ENCODE measurements at places on chromosomes 12 and 14.
A peak's percentile ranks its signal among the peaks of the same experiment; 100 is the strongest.

- DNase-seq = no peak
Observed at GRCh38 chr14:54301359-54301758, 95.4 kb upstream of the CDKN3 start.

DNA sequence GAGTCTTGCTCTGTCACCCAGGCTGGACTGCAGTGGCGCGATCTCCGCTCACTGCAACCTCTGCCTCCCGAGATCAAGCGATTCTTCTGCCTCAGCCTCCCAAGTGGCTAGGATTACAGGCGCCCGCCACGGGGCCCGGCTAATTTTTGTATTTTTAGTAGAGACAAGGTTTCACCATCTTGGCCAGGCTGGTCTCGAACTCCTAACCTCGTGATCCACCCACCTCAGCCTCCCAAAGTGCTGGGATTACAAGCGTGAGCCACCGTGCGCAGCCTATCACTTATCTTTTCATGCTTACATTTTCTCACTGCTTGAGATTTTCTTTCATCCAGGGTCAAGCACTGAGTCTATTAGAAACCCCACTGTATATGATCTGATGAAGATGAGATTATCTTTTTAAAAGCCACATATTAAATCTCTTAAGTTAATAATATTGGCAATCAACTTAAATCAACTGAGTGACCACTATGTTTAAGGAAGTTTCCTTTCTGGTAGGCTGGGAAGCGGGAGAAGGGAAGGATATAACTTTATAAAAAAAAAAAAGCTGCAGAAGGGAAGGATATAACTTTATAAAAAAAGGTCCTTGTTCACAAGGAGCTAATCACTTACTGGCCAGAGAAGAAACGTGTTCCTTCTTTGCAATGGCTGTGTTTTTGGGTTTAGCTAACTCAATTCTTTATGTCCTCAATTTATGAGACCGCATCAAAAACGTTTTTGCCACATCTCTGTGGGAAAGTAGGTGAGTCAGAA lies 1.3 kb upstream of the MDM2 start:
- no peak for DNase-seq

- no peak for DNase-seq
Observed at GRCh38 chr12:50523772-50524171, 19.0 kb downstream of the DIP2B start.

GRCh38 chr14:90091393-90091792 lies 29.6 kb downstream of the KCNK13 start:
- DNase-seq = peak; percentile 80

- no peak for DNase-seq
Observed at GRCh38 chr14:65263177-65263788, 149.2 kb upstream of the FUT8 start.

DNA sequence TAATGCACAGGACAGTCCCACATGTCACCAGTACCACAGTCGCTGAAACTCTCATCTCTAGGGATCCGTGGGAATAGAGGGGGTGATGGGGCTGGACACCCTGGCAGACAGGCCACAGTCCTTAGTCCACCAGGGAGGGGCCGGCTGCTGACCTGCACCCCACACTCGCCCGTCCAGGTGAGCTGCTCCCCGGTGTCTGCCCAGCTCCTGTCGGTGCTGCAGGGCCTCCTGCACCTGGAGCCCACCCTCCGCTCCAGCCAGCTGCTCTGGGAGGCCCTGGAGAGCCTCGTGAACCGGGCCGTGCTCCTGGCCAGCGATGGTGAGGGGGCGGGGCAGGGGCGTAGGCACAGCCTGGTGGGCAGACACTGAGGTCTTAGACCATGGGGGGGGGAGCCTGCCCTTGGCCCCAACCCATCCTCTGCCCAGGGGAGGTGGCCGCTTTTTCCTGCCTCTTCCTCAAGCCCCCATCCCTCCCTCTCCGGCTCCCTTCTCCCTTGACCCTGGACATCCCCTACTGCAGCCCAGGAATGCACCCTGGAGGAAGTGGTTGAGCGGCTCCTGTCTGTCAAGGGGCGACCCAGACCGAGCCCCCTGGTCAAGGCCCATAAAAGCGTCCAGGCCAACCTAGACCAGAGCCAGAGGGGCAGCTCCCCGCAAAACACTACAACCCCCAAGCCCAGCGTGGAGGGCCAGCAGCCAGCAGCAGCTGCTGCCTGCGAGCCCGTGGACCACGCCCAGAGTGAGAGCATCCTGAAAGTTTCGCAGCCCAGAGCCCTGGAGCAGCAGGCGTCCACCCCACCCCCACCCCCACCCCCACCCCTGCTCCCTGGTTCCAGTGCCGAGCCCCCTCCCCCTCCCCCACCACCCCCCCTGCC lies 17.1 kb upstream of the ADSS1 start:
- DNase-seq = no peak

GRCh38 chr14:80536456-80536855 lies 325.2 kb upstream of the DIO2 start:
- DNase-seq = no peak

GRCh38 chr14:104967386-104968152 lies 10.6 kb downstream of the AHNAK2 start:
- peak; percentile 32 for DNase-seq

DNA sequence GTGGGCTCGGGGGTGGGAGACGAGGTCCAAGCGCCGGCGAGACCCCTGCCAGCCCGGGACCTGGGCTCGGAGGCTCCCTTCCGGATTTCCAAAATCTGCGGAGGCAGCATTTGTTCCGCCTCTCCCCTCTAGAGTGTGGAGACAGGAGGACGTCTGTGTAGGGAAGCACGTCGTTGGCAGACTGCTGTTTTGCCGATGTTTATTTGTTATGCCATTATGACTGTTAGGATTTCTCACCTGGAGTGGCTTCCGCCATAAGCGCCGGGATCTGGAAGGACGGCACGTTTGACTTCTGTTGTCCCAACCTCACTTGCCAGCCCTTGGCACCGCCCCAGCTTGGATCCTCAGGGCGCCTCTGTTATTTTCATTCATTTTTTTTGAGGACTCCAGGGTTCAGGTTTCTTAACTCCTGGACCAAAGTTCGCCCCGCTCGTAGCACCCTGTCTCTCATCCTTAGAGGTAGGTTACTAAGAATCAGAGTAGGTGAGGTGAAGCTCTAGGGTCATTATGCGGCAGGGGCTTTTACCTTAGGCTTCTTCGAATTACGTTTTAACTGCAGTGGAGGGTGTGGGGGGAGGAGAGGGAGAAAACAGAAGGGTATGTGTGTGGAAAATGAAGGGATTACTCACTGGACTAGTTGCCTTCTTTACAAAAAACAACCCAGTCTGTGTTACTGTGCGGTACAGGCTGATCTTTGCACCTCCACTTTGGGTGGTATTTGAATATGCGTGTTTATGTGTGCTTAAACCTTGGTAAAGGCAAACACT lies 547 bp upstream of the PYGL start:
- DNase-seq = no peak

Measured in fibroblast of skin of scalp (primary cell).